ENCODE measurements at places on chromosomes 2 and 18. TPM values are rescaled to one million over a fixed set of nuclear protein-coding genes. Genes with fewer than 3 reads are reported as not detected.

Gene PSMA8
- total RNA-seq = not detected

Gene NRP2
- total RNA-seq = 137 TPM

Gene PAX3
- not detected for total RNA-seq

Gene UGT1A6
- total RNA-seq = not detected

Gene NMS
- total RNA-seq = not detected

Gene SIX3
- total RNA-seq = not detected

Gene VAMP5
- 85.9 TPM for total RNA-seq

Gene DAPL1
- total RNA-seq = not detected

Gene ABI2
- total RNA-seq = 19.4 TPM

Gene CD302
- total RNA-seq = 5.7 TPM

Gene KCNK3
- not detected for total RNA-seq

Gene NEB
- 0.99 TPM for total RNA-seq

Gene POTEJ
- 0.60 TPM for total RNA-seq

Gene PRKCE
- total RNA-seq = 23.6 TPM

Gene ESPNL
- not detected for total RNA-seq

Measured in lung microvascular endothelial cell (primary cell).